ENCODE measurements at places on chromosomes 11 and 22.
A peak's percentile ranks its signal among the peaks of the same experiment; 100 is the strongest.

DNA sequence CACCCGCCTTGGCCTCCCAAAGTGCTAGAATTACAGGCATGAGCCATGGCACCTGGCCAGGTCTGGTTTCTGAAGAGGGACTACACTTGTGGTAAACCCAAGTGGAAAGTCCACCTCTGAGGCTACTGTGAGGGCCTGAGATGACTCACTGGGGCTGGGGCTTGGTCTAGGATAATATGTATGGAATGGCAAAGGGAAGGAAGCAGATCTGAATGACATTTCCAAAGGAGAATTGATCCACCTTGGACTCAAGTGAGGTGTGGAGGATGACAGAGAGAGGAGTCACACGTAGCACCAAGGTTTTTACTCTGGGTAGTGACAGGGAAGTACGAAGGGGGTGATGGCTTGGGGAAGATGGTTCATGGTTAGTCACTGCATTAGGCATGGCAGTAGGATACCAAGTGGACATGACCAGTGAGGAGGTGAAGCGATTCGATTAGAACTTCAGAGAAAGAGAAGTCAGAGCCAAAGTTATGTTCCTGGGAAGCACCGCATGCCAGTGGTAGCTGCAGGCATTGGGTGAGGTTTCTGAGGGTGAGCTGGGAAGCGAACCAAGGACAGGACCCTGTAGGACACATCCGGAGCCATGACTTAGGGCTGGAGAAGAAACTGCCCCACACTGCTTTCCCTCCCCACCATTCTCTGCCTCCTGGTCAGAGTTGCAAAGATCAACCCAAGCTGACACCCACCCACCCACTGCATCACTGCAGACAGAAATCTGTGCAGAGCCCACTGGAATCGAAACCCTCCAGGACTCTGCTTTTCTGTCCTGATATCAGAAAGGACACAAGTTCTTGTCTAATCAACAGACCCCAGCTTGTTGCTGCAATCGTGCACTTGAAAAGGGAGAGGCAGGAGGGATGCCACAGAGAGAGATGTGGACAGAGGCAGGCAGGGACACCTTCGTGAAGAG is 13.0 kb upstream of the BCL9L start:
- no peak for DNase-seq

DNA sequence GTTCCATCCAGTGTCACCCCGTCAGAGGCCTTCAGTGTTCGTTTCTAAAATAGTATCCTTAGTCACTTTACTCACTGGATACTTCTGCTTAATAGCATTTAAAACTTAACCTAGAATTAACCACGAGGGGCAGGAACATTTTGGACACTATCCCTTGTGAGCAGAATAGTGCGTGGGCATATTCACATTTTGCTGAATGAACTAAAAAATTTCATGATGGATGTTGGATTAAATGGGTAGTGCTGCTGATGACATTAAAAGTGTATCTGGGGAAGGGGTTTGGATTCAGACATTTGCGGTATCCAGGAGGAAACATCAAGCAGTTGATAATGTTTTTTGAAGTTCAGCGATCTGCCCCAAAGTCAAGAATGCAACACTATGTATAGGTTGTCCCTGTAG is 750 bp upstream of the NAT10 start:
- DNase-seq = no peak

DNA sequence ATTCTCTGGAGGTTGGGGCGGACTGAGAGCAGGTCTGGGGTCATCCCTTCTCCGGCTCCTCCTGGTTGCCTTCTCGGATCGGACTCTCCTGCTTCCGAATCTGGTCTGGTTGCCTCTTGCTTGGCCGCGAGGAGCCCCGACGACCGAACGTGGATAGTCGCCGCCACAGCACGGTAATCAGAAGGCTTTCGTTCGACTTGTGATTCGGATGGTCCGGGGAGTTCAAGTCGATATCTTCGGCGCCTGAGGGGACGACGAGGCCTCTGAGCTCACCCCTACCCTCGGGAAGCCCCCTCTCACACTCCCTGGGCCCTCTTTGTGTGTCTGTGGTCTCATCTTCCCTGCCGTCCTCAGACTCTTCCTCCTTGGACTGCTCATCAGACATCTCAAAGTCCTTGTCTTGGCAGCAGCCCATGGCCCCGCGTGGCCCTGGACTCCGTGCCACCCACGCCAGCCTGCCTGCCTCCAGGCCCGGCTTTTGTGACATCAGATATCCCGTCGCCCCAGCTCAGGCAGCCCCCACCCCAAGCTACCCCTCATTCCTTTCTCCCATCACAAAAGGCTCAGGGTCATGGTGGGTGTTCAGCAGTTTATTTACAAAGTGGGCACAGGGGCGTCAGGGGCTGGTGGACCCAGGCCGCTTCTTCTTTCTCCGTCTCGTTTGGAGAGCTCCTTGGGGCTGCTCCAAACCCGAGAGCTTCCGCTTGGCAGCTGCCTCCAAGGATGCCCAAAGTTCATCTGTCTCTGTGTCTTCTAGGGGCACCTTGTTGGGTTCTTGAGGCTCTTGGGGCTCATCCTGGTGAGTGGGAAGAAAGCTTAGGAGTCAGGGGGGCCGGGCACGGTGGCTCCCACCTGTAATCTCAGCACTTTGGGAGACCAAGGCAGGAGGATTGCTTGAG is at the start of gene TEX54:
Gene TEX54, minus strand, starts transcription at position 506 of the 899 bp plus-strand sequence.
- DNase-seq = no peak

DNA sequence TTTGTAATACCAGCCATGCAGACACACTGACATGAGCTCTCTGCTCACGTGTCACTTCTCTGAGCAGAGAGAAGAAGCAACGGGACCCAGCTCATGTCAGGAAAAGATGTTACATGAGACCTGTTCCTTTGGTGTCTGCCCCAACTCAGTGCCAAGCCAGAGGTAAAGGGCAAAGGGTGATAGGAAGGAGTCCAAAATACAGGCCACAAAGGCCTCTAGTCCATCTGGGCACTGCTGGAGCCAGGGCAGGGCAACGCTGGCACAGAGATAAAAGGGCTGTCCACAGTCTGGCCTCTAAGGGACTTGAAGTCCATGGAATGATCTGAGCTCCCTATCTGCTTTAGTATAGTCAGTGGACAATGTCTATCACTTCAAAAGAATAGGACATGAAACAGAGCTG is 79.3 kb downstream of the SLC1A2 start:
- no peak for DNase-seq

DNA sequence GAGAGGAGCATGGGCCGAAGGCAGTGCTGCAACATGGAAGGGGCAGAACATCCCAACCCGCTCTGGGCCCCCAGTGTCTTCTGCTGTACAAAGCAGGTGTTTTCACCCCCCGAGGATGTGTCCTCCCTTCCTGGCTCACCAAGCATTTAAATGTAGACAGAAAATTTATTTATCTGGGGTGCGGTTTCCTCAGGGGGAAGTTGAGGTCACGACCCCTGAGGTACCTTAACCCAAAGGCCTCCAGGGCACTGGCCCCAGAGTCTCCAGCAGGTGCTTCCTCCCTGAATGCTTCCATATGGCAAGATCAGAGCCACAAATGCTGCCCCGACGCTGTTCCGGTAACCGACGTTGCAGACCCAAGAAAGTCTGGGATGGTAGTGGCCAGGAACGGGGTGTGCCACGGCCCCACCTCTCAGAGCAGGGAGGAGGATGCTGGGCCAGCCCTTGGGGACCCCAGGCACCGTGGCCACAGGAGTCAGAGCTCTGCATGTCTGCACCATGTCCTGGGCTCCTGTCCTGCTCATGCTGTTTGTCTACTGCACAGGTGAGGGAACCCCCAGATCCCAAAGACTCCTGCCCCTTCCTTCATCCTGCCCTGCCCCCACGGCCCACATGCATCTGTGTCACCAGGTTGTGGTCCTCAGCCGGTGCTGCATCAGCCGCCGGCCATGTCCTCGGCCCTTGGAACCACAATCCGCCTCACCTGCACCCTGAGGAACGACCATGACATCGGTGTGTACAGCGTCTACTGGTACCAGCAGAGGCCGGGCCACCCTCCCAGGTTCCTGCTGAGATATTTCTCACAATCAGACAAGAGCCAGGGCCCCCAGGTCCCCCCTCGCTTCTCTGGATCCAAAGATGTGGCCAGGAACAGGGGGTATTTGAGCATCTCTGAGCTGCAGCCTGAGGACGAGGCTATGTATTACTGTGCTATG is at the start of gene VPREB1:
Gene VPREB1, plus strand, starts transcription at position 471 of the 935 bp plus-strand sequence. Its CDS starts 28 bp downstream, at position 499.
- no peak for DNase-seq

GRCh38 chr11:47236482-47236881 is 12.1 kb downstream of the ACP2 start:
- DNase-seq = no peak

GRCh38 chr11:102546923-102547471 is 16.4 kb upstream of the MMP7 start:
- DNase-seq = peak; percentile 52

GRCh38 chr11:21472261-21472660 is 720.6 kb upstream of the ANO5 start:
- DNase-seq = no peak

DNA sequence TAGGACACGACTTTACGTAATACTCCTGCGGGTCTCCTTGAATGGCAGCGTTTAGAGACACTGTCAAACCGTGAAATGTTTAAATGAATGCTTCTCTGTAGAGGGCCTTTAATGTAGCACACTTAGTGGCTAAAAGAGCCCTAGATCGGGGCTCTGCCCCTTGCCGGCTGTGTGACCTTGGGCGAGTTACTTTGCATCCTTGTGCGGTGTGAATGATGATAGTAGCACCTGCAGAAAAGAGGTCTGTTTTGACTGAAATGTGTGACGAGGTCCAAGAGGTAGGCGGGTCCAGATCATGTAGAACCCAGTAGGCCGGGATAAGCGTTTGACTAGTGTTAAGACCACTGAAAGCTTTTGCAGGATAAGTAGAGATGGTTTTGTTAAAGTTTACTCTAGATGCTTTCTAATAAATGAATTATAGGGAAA is 866 bp downstream of the MED17 start:
- no peak for DNase-seq

GRCh38 chr11:72512956-72513355 is 78.6 kb upstream of the CLPB start:
- DNase-seq = no peak

GRCh38 chr11:83285151-83285770 is 906 bp downstream of the CCDC90B start:
- DNase-seq = no peak

- no peak for DNase-seq
Measured at GRCh38 chr22:29257751-29258181, 10.0 kb downstream of the RHBDD3 start.

DNA sequence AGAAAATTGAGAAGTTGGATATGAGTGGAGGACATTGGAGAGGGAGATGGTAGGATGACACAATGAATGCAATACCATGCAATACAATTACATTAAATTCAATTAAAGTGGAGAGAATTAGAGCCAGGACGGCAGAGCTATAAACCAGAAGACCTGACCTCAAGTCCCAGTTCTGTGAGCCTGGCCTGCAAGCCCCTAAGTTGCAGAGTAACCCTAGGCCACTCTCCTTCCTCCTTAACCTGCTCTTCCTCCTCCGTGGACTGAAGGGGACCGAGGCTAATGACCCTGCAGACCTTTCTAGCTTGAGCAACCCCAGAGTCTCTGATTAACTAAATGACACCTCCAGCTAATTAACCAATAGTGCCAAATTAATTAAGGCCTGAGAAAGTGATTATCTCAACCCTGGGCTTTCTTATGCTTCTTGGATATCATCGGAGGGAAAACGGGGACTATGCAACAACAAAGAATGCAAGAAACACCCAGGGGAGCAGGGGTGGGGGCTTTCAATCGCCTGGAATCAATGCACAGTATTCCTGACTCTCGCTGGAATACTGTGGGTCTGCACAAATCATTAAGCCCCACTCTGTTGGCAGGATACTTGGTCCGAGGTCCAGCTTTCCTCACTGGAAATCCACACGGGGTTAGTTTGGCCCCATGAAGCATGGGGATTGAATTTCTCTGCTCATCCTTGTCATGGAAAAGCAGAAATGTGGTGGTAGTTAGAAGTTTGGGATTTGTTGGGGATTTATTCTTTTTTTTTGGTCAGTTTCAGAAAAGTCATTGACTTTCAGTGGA is 548.3 kb downstream of the MN1 start:
- DNase-seq = no peak

DNA sequence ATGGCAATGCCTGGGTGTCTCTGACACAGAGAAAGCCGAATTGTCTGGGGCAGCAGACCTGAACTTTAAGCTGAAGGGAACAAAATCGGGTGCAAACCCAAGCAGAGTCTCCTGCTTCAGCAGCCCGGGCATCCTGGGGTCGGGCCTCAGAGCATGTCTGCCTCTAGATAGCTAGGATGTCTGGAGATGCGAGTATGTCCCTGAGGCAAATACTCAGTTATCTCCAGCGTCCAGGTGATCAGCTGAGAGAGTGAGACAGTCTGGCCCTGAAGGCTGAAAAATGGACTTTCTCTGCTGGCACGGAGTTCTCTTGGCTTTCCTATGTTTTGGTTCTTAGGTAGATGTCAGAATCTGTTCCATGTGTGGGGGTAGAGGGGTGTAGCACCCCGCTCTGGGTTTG is 3.3 kb downstream of the ADAMTS8 start:
- no peak for DNase-seq

DNA sequence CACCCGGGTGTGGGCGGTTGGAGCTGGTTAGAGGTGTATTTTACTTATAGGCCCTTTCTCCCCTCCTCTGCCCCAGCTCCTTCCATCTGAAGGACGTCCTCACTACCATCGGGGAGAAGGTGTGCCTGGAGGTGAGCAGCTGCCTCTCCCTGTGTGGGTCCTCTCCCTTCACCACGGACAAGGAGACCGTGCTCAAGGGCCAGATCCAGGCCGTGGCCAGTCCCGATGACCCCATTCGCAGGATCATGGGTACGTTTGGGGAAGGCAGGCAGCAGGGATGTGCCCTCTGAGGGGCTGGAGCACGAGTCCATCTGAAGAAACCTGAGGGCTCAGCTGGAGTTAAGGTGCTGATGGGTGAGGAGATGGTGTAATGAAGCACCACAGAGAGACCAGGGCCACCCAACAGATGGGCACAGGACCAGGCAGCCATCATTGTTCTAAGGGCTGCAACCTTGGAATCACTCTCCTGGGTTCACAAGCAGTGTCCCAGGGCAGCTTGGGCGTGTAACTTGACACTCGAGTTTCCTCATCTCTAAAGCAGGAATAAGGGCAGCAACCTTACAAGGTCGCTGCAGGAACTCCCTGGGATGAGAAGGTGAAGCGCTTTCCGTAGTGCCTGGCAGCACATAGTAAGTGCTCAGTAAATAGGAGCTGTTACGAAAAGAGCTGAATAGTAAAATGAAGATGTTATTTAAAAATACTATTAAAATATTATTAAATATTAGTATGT is 29.4 kb downstream of the TCP11L1 start:
- DNase-seq = no peak

GRCh38 chr11:23948851-23949250 is 548.0 kb upstream of the LUZP2 start:
- no peak for DNase-seq

Data from activated B cell treated with CpG ODN at 0.5 μM for 24 hours (primary cell).